ENCODE measurements at places on chromosomes 7 and 10. TPM values are rescaled to one million over a fixed set of nuclear protein-coding genes. Genes with fewer than 3 reads are reported as not detected.

Gene SDK1
- 10.0 TPM for total RNA-seq

Gene CPEB3
- total RNA-seq, result 6.9 TPM

Gene ATP6V1F
- total RNA-seq, result 208 TPM

Gene HOXA4
- 8.5 TPM for total RNA-seq

Gene MCM10
- 0.38 TPM for total RNA-seq

Gene SFTPD
- 630 TPM for total RNA-seq

Gene AGAP4
- 16.3 TPM for total RNA-seq

Gene ITIH5
- 14.8 TPM for total RNA-seq

Gene BAZ1B
- total RNA-seq, result 56.0 TPM

Gene ZNF239
- total RNA-seq, result 2.1 TPM

Gene DNAJC12
- total RNA-seq, result 1.5 TPM

Gene EGFR
- total RNA-seq, result 62.7 TPM

Gene TIMM23
- 34.2 TPM for total RNA-seq

Gene MMRN2
- 53.1 TPM for total RNA-seq

Gene ICA1
- 19.5 TPM for total RNA-seq

Gene ANKRD1
- 47.5 TPM for total RNA-seq

Gene PDZD7
- 1.6 TPM for total RNA-seq

Gene KIAA1549
- 5.3 TPM for total RNA-seq

Gene PAX4
- not detected for total RNA-seq

Gene CYP17A1
- total RNA-seq, result 0.80 TPM

Gene TWIST1
- not detected for total RNA-seq
